NCI-H69 (cell line): ENCODE measurements at places on chromosomes 7 and 10.

GRCh38 chr10:35575640-35576039 is 29.5 kb upstream of the GJD4 start:
- no peak for DNase-seq

DNA sequence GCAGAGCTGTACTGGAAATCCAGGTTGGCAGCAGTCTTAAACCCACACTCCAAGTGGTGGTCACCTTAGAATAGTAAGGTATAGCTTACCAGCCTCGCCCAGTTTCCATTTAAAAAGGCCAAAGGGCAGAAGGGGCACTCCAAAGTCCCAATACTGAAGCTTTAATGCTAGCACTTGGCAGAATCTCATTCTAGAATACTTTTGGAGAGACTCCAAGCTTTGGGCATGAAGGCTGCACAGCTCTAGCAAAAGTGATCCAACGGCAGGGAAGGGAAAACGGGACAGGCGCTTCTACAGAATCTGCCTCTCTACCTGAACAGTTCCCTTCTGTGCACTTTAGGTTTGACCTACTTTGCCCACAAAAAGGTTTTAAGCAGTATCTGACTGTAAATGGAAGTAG is 19.7 kb downstream of the SMURF1 start:
- DNase-seq, result no peak

- no peak for DNase-seq
Measured at GRCh38 chr10:49649936-49650723, 29.3 kb upstream of the C10orf53 start.

- DNase-seq, result no peak
Measured at GRCh38 chr10:77586719-77587415, 50.7 kb downstream of the KCNMA1 start.

GRCh38 chr10:46287846-46288477 is 1.2 kb downstream of the ANTXRL start:
- DNase-seq, result no peak

- DNase-seq, result no peak
Measured at GRCh38 chr7:124914298-124914697, 15.3 kb downstream of the POT1 start.

GRCh38 chr7:77197141-77197540 is 2.5 kb downstream of the FGL2 start:
- no peak for DNase-seq

- no peak for DNase-seq
Measured at GRCh38 chr7:131625817-131626372, 69.5 kb upstream of the PODXL start.
